Brain microvascular endothelial cell (primary cell): ENCODE measurements at places on chromosomes 13 and 19.

DNA sequence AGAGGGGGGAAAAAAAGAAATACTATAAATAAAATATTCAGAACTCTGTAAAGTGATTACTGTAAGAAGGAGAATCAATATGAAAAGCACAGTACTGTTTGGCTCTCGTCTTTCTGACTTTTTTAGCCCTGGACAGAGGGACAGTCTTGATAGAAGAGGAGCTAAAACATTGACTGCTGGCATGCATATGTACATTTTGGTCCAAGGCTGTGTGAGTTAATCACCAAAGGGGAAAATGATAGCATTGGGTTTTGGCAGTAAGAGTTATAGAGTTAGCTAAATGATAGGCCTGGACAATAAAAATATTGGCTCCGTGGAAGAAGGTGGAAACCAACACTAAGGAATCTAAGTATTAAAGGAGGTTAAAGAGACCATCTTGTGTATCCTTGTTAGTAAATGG lies 50.3 kb downstream of the RAP2A start:
- DNase-seq: no peak

DNA sequence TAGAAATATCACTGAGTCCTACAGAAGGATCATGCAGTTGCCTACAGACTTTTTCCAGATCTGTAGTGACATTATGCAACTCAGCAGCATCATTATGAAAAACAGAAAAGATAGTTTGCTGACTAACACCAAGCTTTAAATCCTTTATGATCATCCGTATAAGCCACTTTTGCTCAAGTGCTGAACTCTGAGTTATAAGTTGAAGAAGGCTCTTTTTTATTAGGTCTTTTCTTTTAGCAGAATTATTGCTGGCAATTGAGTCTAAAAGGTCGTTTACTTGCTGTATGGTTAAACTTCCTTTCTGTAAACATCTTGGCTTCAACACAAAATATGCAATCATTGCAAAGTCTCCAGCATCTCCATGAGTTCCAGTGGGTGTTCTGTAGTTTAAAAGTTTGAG lies 4.8 kb downstream of the LIG4 start:
- no peak for DNase-seq

GRCh38 chr13:59203855-59204254 lies 959.9 kb downstream of the DIAPH3 start:
- DNase-seq: no peak

GRCh38 chr19:46913852-46914430 lies 53.1 kb downstream of the ARHGAP35 start:
- no peak for DNase-seq

DNA sequence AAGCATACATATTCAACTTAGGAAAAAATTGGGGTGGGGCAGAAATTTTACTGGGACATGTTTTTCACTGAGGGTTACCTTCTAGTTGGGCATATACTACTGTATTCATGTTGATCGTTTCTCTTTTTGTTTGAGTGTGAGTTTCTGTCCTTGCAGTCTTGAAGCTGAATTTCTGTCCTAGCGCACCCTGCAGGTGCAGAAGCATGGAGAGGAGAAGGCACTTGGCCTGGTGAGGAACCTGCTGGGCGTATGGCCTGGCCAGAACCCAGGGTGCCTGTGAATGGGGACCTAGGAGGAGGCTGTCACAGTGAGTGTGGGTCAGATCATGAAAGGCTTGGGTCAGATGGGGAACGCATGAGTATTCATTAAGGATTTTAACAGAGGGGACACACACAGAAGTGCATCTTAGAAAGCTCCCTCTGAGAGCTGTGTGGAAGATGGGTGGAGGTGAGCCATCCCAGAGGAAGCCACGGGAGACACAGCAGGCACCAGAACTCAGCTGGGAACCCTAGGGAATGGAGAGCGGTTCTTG lies 36.8 kb downstream of the SERP2 start:
- no peak for DNase-seq

- DNase-seq: peak; percentile 62
Observed at GRCh38 chr19:18414504-18415177, 4.6 kb upstream of the SSBP4 start.

DNA sequence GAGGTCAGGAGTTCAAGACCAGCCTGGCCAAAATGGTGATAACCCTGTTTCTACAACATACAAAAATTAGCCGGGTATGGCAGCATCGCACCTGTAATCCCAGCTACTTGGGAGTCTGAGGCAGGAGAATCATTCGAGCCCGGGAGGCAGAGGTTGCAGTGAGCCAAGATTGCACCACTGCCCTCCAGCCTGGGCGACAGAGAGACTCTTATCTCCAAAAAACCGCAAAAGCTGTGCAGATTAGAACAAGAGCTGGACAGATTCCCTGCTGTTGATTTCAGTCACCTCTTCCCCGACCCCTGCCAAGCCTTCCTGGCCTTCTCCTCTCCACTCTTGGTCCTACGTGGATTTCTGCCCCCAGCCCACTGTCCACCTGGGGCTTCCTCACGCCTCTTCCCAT lies 8.3 kb downstream of the CAMSAP3 start:
- DNase-seq: no peak

DNA sequence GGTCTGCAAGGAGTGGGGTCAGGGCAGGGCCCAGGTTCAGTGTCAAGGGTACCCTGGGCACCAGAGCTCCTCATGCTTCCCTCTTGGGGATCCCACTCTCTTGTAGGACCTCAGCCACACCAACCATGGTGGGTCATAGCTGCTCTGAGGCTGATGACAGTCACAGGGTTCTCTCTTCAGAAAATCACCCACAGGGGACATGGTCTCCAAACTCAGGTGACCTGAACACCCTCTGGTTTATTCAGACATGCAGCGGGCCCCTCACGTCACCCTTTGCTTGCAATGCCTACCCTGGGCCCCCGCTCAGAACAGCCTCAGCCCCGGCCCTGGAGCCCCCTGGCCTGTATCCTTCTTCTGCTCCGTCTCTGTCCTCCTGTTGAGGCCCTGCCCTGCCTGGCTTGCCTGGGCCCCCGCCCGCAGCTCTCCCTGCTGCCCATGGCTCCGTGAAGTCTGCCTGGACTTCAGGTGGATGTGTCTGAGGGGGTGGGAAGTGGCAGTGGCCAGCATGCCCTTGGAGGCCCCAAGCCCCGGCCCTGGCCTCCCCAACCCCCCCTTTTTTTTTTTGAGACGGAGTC lies 20.4 kb downstream of the CHERP start:
- DNase-seq: no peak

DNA sequence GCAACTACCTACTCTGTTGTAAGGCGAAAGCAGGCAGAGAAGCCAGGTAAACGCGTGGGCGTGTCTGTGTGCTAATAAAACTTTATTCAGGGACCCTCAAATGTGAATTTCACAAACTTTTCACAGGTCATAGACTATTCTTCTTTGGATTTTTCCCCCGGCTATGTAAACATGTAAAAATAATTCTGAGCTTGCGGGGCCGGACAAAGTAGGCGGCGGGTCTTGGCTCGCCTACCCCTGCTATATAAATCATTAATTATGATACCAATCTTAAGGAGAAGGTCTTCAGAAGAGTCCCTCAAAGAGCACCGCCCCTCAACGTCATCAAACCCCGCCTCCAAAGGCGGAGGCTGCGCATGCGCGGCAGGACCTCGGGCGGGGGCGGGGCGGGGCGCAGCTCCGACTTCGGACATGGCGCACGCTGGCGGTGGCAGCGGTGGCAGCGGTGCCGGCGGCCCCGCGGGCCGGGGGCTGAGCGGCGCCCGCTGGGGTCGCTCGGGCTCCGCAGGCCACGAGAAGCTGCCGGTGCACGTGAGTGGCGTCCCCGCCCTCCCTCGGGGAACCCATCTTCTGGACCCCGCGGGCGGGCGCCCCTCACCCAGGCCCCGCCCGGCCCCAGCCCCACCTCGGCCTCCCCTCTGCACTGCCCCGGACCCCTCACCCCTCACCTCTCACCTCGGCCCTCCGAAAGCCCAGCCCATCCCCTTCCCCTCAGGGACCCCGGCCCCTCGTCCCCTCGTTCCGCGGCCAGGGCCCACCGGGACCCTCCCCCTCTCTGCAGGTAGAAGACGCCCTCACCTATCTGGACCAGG lies at the start of gene SIN3B:
TSS of gene SIN3B (plus strand) at position 389 of the 812 bp plus-strand sequence. CDS start at position 412, 23 bp downstream.
- peak; percentile 71 for DNase-seq

DNA sequence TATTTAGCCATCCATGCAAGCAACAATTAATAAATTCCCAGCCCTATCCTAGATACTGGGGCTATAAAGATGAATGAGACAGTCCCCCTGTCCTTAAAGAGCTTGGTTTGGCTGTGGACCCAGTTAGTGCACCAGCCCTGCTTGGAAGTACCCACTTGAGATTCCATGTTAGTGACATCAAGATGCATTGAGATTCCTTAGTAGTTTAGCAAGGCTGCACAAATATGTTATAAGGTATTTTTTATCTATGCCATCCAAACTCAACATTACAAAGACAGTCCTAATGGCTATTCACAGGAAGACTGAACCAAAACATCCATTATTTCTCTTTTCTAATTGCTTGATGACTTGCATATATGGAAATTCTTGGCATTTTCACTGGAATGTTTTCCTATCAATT lies 48.8 kb upstream of the RAP2A start:
- DNase-seq: no peak

DNA sequence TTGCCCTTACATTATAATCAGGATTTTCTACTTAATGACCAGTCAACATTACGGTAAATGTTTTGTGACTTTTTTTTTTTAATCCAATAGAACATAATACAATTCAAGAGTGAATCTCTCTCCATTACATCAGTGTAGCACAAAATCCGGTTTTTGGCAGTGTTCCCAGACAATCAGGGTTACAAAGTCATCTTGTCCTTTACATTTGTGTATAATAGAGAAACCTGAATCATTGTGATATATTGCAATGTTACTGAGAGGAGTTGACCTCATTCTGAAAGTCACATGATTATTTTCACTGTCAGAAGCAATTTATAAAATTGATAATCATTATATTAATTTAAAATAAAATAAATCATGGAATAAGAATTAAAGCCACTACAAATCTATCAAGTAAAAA lies 1346.0 kb upstream of the SPRY2 start:
- DNase-seq: no peak

DNA sequence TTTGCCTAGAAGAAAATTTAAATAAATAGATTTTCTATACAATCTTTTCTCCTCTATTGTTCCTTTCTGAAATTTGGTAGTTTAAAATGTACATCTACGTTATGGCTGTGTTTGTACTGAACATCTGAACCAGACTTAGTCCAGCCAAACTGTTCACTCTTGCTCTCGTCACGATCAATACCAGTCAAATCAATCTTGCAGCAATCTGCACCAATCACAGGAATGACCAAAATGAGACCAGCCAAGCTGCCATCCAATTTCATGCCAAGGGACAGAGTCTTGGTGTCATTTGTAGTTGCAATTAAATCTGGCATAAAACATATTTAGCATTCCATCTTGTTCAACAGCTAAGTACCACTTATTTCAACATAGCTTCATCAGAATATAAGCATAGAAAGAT lies 156.6 kb downstream of the IRS2 start:
- DNase-seq: no peak

DNA sequence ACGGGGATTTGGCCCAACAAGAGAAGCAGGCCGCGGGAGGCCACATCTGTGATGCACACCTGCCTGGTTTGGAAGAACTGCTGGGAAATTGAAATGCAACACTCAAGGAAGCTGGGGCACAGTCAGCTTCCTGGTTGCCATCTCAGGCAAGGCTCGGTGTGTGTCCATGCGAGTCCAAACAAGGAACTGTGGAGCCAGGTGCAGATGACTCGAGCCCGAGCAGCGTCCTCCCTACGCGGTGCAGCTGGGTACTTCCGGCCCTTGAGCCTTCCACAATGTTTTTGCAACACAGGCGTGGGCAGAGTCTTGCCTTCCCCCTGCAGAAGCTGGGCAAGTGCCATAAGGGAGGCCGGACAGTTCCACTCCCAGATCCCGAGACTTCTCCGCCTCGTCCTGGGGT lies 94.6 kb downstream of the CRYL1 start:
- no peak for DNase-seq

GRCh38 chr13:86922936-86923335 lies 748.2 kb upstream of the SLITRK5 start:
- no peak for DNase-seq

- peak; percentile 12 for DNase-seq
Observed at GRCh38 chr13:73428137-73428536, 369.3 kb downstream of the KLF5 start.

DNA sequence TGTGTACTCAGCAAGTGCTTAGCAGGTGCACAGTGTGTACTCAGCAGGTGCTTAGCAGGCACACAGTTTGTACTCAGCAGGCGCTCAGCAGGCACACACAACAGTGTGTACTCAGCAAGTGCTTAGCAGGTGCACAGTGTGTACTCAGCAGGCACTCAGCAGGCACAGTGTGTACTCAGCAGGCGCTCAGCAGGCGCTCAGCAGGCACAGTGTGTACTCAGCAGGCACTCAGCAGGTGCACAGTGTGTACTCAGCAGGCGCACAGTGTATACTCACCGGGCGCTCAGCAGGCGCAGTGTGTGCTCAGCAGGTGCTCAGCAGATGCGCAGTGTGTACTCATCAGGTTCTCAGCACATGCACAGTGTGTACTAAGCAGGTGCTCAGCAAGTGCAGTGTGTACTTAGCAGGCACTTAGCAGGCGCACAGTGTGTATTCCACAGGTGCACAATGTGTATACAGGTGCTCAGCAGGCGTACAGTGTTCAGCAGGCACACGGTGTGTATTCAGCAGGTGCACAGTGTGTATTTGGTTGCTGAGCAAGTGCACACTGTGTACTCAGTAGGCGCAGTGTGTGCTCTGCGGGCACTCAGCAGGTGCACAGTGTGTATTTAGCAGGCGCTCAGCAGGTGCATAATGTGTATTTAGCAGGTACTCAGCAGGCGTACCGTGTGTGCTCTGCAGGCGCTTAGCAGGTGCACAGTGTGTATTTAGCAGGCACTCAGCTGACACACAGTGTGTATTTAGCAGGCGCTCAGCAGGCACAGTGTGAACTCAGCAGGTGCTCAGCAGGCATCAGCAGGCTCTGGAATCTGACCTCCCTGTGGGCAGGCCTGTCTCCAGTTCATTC lies 15.1 kb downstream of the CRTC1 start:
- DNase-seq: no peak

DNA sequence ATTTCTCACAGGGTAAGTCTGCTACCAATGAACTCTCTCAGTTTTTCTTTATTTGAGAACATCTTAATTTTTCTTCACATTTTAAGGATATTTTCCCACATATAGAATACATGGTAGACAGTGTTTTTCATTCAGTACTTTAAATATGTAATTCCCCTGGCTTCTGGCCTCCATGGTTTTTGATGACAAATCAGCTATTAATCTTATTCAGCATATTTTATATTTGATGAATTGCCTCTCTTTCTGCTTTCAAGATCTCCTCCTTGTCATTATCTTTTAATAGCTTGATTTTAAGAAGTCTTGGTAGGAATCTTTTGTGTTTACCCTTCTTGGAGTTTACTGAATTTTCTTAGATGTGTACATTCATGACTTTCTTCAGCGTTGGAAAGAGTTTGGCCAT lies 27.6 kb downstream of the TNFSF13B start:
- no peak for DNase-seq

GRCh38 chr13:60411983-60412382 lies 15.0 kb downstream of the TDRD3 start:
- no peak for DNase-seq

- no peak for DNase-seq
Observed at GRCh38 chr19:47679922-47680857, 33.0 kb upstream of the EHD2 start.

- no peak for DNase-seq
Observed at GRCh38 chr13:111411151-111411858, 90.9 kb downstream of the TEX29 start.
